Purkinje cell (primary cell): ENCODE measurements at places on chromosomes 4 and X. TPM values are rescaled to one million over a fixed set of nuclear protein-coding genes. Genes with fewer than 3 reads are reported as not detected.

Gene IBSP
- polyA plus RNA-seq = 0.62 TPM in 1 of 2 replicates, not detected in the other

Gene MGAT4D
- polyA plus RNA-seq = not detected in 2 replicates

Gene MAGEA2B
- not detected in 2 replicates for polyA plus RNA-seq

Gene MYL5
- polyA plus RNA-seq = 3.8 and 15.0 TPM in 2 replicates

Gene SSX2B
- not detected in 2 replicates for polyA plus RNA-seq

Gene GRXCR1
- polyA plus RNA-seq = not detected in 2 replicates

Gene HPGD
- polyA plus RNA-seq = 0.28 and 1.7 TPM in 2 replicates

Gene EDNRA
- 0.76 and 0.83 TPM in 2 replicates for polyA plus RNA-seq

Gene TRAM1L1
- polyA plus RNA-seq = 7.5 and 12.1 TPM in 2 replicates

Gene P2RY10
- polyA plus RNA-seq = not detected in 2 replicates

Gene ARHGAP24
- 0.97 and 2.1 TPM in 2 replicates for polyA plus RNA-seq

Gene GSX2
- polyA plus RNA-seq = not detected in 2 replicates

Gene GALNT7
- polyA plus RNA-seq = 15.0 and 19.8 TPM in 2 replicates

Gene DIPK2B
- polyA plus RNA-seq = not detected in 2 replicates

Gene ASB11
- not detected in 2 replicates for polyA plus RNA-seq

Gene UCHL1
- 1,961 and 1,999 TPM in 2 replicates for polyA plus RNA-seq

Gene KLHL34
- 1.1 and 1.3 TPM in 2 replicates for polyA plus RNA-seq

Gene FHL1
- 90.3 and 91.8 TPM in 2 replicates for polyA plus RNA-seq

Gene SCRG1
- polyA plus RNA-seq = 8.5 and 19.4 TPM in 2 replicates

Gene TMEM128
- 17.5 and 32.6 TPM in 2 replicates for polyA plus RNA-seq

Gene NHS
- 0.39 and 0.74 TPM in 2 replicates for polyA plus RNA-seq

Gene SPANXD
- not detected in 2 replicates for polyA plus RNA-seq

Gene TBL1X
- 4.2 and 5.3 TPM in 2 replicates for polyA plus RNA-seq

Gene PHOX2B
- polyA plus RNA-seq = not detected in 2 replicates

Gene RAB9B
- 15.4 and 16.3 TPM in 2 replicates for polyA plus RNA-seq

Gene COX7B2
- not detected in 2 replicates for polyA plus RNA-seq

Gene HSPA4L
- polyA plus RNA-seq = 135 and 136 TPM in 2 replicates

Gene MAGEB2
- polyA plus RNA-seq = not detected in 2 replicates

Gene SH3TC1
- not detected in 2 replicates for polyA plus RNA-seq

Gene CTAG1B
- not detected in 2 replicates for polyA plus RNA-seq

Gene VCX2
- not detected in 2 replicates for polyA plus RNA-seq

Gene P2RY4
- polyA plus RNA-seq = not detected in 2 replicates

Gene STK32B
- polyA plus RNA-seq = 0.45 and 1.1 TPM in 2 replicates
